Stimulated activated CD4-positive, alpha-beta T cell treated with anti-CD3 and anti-CD28 coated beads, Interleukin-1b, Interleukin-23, amount 100 ng/mL, for 1 hour (primary cell): ENCODE measurements at places on chromosomes 7 and 10.

DNA sequence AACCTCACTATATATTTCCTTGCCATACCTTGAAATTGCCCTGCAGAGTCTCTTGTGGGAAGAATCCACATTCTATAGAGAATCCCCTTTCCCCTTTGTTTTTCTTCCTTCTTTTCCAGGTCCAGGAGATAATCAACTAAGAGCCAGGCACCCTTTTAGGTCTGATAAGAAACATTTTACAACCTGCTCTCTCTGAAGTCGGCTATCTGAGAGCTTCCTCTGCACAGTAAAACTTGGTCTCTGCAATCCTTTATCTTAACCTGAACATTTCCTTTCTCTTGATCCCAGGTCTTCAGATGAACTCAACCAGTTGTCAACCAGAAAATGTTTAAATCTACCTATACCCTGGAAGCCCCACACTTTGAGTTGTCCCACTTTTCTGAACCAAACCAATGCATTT lies 19.5 kb upstream of the PTER start:
- no peak for DNase-seq

- DNase-seq: no peak
These were observed 39.0 kb upstream of the PCBD1 start for GRCh38 chr10:70927189-70927943.

DNA sequence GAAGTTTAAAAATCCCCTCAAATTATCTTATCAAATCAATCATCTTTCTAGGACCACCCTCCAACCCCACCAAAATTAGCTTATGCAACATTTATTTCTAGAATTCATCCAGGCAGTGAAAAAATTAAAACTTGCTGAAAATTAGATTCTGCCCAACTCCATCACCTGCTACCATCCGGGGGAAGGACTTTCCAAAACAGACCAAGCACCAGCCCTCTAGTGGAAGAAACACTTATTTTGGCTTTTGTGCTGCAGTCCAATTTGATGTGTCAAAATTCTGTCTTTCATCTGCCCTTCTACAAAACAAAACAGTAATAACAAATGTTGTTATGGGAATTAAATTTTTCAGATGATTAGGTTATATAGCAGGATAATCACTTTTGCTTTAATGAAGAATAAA lies 35.1 kb downstream of the GCC1 start:
- no peak for DNase-seq

GRCh38 chr10:53840653-53841052 lies 960.4 kb downstream of the PCDH15 start:
- DNase-seq: no peak

- no peak for DNase-seq
These were observed 13.5 kb upstream of the RALA start for GRCh38 chr7:39609935-39610263.

GRCh38 chr10:97481071-97481470 lies 17.2 kb downstream of the MMS19 start:
- no peak for DNase-seq

DNA sequence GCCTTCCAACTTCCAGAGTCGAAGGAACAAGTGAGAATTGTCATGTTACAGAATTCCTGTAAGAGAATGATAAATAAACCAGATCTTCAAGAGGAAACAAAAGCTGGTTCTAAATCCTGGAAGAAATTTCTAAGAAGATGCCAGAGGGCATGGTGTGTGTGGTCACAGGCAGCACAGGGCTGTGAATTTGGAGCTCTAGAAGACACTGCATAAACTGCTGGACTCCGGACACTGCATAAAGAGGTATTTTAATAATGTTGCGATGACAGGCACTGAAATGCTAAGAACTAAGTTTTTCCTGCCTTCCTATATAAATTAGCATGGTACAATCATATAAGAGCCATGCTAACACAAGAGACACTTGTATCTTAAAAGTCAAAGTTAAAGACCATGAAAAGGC lies 86.0 kb downstream of the LARP4B start:
- no peak for DNase-seq

DNA sequence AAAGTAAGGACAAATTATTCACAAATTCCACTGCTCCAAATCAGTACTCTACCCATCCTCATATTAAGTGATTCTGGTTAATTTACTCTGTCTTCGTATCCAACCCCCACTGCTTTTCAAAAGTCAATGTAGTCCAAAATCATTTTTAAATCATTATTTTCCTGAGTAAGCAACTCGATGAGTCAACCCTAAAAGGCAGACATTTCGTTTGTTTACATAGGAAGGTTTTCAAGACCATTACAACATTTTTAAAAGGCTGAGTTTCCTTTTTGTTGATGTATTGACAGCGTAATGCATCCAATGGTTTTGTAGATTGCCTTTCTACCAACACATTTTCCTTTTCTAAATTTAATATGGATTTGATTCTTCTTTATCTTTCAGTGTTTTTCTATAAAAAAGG lies 523.0 kb upstream of the ANKRD30A start:
- DNase-seq: no peak

DNA sequence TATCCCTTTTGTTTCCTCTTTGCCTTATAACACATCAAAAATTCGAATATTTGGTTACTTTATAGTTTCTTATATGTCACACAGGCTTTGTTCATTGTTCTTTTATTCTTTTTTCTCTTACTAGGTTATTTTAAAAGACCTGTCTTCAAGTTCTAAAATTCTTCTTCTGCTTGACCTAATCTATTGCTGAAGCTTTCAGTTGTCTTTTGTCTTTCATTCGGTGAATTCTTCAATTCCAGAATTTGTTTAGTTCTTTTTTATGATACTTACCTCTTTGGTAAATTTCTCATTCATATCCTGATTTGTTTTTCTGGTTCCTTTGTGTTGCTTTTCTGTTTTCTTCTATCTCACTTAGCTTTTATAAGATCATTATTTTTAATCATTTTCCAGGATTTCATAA lies 188.4 kb downstream of the ZEB1 start:
- DNase-seq: no peak

DNA sequence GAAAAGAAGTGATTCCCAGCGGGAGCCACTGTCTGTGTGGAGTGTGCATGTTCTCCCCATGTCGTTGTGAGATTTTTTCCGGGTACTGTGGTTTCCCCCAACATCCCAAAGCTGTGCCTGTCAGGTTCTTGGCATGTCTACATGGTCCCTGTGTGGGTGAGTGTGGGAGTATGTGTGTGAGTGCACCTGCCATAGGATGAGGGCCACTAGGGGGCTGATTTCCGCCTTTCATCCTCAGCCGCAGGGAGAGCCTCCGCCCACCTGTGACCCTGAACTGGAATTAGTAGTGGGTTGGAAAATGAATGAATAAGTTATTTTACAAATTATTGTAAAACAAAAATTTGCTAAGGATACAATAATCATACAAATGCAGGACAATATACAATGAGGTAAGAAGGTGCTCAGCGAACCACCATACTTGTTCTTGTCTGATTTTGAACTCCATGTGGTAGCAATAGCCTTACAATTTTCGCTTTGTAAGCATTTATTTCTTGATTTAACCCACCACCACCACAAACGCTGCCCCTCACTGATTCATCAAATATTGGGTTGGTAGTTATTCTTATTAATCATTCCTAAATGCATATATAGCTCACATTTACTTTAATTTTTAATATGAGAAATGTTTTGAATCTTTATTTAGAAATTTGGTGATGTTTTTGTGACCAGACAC lies 641.2 kb upstream of the VSTM2A start:
- DNase-seq: no peak

GRCh38 chr10:77653210-77653609 lies 15.6 kb upstream of the KCNMA1 start:
- no peak for DNase-seq

DNA sequence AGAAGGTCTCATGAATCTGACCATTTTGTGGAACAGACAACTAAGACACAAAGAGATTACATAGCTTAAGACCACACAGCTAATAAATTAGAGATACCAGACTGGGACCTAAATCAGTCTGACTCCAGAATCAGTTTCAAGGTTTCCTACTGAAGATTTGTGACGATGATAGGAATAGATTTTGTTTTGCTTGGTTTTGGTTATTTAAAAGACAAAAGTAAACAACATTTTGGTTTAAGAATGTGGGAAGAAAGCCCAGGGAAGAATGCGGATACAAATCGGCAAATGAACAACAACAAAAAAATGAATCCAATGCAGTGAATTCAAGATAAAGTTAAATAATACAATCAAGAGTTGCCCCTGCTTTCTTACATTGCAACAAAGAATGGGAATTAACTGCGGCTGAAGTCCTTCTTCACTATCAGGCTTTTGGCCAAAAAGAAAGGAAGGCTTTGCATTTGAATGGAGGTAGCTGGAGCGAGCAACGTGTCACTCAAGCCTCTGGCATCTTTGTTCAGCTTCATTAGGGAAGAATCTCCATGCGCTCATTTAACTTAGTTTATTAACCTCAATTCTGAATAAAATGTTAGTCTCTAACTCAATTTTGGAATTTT lies 210.8 kb downstream of the ADAM12 start:
- DNase-seq: no peak

DNA sequence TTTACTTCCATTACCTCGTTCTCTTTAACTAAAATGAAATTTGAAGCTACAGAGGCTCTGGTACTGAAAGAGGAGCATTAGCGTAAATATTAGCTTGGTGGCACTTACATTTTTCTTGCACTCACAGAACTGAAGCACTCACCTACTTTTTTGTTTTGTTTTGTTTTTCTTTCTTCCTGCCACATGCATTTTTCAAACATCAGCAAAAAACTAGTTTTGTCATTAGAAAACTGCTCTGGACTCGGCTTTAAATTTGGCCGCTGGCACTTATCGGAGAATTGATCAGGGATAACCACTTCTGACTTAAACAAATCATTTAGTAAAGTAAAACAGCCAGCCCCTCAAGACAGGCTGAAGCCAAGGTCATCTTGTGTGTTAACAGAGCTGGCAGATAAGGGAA lies 216.3 kb downstream of the SFMBT2 start:
- no peak for DNase-seq

DNA sequence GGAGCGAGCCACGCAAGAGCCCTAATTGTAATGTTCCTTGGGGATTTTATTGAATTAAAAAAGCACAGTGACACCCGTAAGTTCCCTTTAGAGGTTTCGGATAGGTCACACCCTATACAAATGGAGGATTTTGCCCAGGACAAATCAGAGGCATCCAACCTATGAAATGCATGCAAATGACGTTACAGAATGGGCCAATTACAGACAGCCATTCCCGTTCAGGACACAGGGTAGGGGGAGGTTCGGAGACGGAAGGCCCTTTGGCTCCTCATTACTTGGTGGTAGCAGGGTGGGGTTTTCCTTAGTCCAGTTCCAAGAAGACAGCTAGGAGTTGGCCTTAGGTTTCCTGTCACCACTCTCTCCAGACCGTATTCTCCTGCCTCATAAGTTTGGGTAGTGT lies 754.1 kb downstream of the IPMK start:
- no peak for DNase-seq

DNA sequence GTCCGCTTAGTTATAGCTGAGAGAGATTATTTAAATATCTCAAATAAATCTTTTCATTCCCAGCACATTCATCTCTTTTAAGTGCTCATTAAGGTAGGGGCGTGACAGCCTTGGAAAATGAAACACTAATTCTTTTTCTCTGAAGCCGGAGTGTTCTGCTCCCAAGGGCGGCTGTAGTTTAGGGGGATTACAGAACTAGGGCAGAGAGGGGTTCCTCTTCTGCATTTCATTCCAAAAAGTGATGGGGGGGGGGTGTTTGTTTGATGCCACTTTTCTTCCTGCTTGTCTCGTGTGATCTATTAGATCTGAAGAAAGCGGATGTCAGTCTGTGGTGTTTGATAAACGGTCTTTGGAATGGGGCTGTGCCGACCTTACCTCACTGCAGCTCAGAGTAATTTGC lies 506.5 kb upstream of the MGMT start:
- DNase-seq: no peak

GRCh38 chr7:80060218-80060806 lies 74.3 kb upstream of the GNAI1 start:
- no peak for DNase-seq

DNA sequence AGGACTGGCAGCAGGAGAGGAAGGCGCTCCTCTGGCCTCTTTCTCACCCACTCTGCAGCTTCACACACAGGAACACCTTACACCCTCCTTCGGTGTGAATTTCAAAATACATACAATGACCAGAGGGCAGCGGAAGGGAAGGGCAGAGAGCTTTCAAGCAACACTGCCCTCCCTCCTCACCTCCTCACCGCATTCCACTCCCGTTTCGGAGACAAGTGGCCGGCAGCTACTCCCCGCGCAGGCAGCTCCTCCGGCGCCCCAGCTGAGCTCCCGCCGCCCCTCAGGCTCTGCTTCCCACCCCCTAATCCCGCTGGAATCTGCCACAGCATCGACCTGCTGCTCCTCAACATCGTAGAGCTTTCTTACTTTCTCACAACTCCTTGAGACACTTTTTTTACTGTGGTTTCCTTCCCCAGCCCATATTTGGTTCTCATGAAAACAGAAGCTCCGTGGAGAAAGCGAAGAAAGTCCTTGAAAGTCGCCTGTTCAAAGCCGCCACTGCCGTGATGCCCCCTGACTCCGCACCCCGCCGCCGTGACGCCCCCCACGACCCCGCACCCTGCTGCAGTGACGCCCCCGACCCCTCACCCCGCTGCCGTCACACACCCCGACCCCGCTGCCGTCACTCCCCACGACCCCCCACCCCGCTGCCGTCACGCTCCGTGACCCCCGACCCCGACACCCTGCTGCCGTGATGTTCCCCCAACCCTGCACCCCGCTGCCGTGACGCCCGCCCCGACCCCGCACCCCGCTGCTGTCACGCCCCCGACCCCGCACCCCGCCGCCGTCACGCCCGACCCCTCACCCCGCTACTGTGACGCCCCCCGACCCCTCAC lies 14.6 kb upstream of the GPER1 start:
- no peak for DNase-seq

DNA sequence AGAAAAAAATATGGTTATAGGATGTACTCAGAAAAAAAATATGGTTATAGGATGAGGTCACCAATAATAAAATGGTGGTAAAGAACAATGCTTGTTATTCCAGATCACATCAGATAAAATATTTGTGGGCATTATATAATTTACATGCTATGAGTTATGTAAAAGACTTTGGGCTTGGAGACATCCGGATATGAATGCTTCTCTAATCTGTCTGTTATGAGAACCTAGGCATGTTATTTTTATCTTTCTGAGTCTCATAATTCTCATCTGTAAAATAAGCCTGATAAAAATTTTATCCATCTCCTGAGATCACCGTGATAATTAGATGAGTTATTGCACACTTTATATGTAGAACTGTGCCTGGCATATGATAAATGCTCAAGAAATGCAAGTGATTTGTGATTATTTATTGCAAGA lies 37.8 kb downstream of the DKK1 start:
- no peak for DNase-seq

GRCh38 chr10:103660364-103661197 lies 167.1 kb downstream of the NEURL1 start:
- DNase-seq: no peak

DNA sequence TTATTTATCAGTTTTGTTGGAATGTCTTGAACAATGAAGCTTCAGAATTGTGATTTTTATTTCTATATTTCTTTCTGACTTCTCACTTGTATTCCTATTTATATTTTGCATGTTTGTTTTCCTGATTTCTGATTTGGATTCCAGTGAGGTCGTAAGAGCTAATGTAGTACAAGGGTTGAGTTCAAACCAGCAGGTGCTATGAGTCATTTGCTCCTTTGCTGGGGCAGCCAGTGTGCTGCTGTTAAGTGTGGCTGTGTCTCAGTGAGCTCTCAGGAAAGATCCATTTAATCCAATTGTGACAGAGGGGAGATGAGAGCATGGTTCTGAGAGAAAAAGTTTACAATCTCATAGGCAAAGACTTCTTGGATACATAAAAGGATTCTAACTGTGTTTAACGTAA lies 48.6 kb downstream of the MCU start:
- DNase-seq: no peak

GRCh38 chr7:51121036-51121790 lies 195.4 kb downstream of the COBL start:
- DNase-seq: no peak
